ENCODE measurements at places on chromosomes 2 and 18. TPM values are rescaled to one million over a fixed set of nuclear protein-coding genes. Genes with fewer than 3 reads are reported as not detected.

GRHL1 gene
- 0.79 TPM for total RNA-seq

CXCR1 gene
- not detected for total RNA-seq

NMUR1 gene
- not detected for total RNA-seq

FARP2 gene
- total RNA-seq: 27.2 TPM

CFAP221 gene
- 0.92 TPM for total RNA-seq

DTNB gene
- total RNA-seq: 9.1 TPM

CYP26B1 gene
- 16.8 TPM for total RNA-seq

AMER3 gene
- not detected for total RNA-seq

ZC3H6 gene
- 0.36 TPM for total RNA-seq

TMEM163 gene
- total RNA-seq: 0.12 TPM

CTAGE1 gene
- not detected for total RNA-seq

TWIST2 gene
- total RNA-seq: 18.6 TPM

GALNT13 gene
- 9.9 TPM for total RNA-seq

PLCL1 gene
- not detected for total RNA-seq

WIPF1 gene
- 19.3 TPM for total RNA-seq

VIT gene
- total RNA-seq: not detected

SERPINB4 gene
- total RNA-seq: 0.17 TPM

SRD5A2 gene
- not detected for total RNA-seq

CNTNAP5 gene
- total RNA-seq: not detected

REG3A gene
- total RNA-seq: not detected

ANKRD30B gene
- total RNA-seq: not detected

PFN4 gene
- total RNA-seq: 1.2 TPM

EVA1A gene
- 12.3 TPM for total RNA-seq

PDE11A gene
- total RNA-seq: 0.58 TPM

SNORC gene
- 9.3 TPM for total RNA-seq

IL1RN gene
- total RNA-seq: 0.42 TPM

CDH20 gene
- not detected for total RNA-seq

SPATS2L gene
- total RNA-seq: 126 TPM

ZAP70 gene
- total RNA-seq: 0.06 TPM

TRABD2A gene
- total RNA-seq: 9.9 TPM

DOK6 gene
- not detected for total RNA-seq

All from A549 treated with CpdA at 1 μM for 4 hours (cell line).